Fibroblast of skin of scalp (primary cell): ENCODE measurements at places on chromosomes 5 and 9.
A peak's percentile ranks its signal among the peaks of the same experiment; 100 is the strongest.

- DNase-seq, result peak; percentile 89
Observed at GRCh38 chr9:91433180-91433579, 9.5 kb upstream of the NFIL3 start.

- no peak for DNase-seq
Observed at GRCh38 chr5:40991168-40991980, 79.8 kb downstream of the MROH2B start.

- DNase-seq, result no peak
Observed at GRCh38 chr9:127140181-127140580, 17.7 kb upstream of the ANGPTL2 start.

DNA sequence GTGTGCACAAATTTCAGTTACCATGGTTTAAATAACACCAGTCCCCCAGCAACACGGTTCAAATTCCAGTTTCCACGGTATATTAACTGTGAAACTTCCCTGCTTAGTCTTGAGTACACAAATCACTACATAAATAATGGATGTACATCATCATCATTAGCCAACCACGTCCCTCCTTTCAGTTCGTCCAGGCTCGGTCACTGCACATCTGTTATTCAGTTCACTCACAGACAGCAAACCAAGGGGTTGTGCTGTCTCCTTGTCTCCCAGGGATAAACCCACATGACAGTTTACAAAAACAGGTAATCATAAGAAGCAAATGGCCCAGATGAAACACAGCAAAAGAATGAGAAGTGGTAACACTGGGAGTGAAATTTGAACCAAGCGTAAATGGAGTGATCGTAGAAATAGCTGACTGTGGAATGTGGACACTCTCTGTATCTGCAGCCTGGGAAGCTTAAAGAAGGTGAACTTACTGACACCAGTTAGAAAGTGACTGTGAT, 61.0 kb upstream of the RAD23B start:
- DNase-seq, result peak; percentile 12

- DNase-seq, result peak; percentile 88
Observed at GRCh38 chr9:111959468-111960359, 63.1 kb downstream of the UGCG start.

- DNase-seq, result no peak
Observed at GRCh38 chr9:126677188-126678084, 63.7 kb downstream of the LMX1B start.

DNA sequence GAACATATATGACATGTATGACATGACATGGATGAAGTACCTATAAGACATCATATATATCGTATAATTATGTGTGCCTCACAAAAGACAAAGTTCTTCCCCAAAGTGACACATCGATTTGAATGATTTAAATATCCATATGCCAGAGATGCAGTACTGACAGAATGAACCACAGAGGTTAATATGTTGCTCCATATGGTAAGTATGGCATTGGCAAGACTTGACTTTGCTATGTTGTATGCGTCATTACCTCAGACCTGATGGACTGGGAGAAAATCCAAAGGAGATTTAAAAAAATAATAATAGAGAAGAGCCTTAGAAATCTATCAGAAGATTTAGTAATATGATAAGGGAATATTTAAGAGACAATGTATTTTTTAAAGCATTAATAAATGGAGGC, 263.2 kb downstream of the PJA2 start:
- DNase-seq, result peak; percentile 15

DNA sequence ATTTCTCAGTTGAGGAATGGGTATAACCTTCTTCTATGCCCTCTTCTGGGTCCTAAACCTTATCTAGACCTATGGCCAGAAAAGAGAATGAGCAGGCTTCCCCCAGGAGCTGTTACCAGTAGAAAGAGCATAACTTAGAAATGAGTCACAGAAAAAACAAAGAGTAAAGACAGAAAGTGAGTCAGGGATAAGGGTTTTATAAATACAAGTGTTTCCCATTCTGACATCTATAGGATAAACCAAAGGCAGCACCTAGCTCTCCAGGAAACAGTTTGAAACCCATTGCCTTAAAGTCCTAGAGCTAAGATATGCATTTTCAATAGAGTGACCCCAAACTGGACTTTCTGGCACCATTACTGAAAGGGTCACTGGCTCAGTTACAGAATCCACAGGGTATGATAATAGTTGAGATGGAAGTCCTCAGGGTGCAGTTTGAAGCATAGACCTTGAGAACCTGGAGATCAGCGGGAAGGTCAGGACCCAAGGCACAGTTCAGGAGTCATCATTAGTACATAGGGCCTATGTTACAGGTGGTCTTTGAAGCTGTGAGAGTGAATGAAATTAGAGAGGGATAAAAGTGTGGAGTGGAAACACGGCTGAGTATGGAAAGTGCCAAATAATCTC, 42.7 kb upstream of the LIFR start:
- DNase-seq, result peak; percentile 79

DNA sequence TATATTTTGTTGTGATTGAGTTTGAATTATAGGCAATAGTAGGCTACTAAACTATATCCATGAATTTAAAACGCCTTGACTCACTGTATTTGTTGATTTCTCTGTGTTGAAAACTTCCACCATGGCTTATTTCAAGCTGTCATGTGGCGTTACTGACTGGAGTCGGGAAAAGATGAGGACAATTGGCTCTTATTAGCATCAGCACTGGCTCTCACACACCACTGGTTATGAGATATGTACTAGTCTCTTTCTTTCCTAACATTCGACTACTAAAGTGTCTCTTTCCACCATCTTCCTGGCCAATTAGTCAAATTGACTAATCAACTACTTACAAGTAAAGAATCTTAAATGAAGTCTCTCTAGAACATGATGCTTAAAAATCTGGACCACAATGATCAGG, 9.1 kb upstream of the DAB2 start:
- no peak for DNase-seq

DNA sequence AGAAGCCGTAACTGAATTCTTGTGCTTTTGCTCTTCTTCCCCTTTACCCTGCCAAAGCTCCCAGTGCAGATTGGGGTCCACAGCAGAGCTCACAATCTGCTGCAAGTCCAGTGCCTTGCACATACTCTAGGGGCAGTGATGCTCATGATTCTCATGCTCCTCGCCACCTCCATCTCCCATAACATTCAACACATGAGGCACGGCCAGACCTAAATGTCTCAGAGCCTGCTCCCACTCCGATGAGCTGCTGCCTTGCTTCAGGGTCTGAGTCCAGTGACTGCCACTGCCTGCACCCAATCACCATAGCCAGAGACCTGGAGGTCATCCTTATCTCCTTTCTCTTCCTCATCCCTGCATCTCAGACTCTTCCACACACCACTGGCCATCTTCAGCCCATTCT, 10.5 kb downstream of the CSF1R start:
- no peak for DNase-seq

DNA sequence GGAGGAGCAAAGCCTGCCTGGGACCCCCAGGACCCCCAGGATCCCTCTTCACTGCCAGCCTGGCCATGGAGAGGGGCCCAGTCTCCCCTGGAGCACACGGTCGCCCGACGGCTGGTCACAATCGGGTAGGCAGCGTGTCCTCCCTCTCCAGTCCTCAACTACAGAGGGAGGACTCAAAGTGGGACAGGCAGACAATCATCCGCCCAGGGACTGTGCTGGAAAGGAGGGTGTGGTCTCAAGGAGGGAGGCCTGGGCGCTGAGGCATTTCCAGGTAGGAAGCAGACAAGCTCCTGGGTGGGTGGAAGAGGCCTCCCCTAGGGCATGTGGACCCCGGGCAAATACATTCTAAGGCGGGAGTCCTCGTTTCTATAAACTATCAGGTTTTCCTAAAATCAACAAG, 93.2 kb upstream of the ADAMTS2 start:
- no peak for DNase-seq

GRCh38 chr5:122507581-122507980, 195.5 kb downstream of the SNCAIP start:
- no peak for DNase-seq

DNA sequence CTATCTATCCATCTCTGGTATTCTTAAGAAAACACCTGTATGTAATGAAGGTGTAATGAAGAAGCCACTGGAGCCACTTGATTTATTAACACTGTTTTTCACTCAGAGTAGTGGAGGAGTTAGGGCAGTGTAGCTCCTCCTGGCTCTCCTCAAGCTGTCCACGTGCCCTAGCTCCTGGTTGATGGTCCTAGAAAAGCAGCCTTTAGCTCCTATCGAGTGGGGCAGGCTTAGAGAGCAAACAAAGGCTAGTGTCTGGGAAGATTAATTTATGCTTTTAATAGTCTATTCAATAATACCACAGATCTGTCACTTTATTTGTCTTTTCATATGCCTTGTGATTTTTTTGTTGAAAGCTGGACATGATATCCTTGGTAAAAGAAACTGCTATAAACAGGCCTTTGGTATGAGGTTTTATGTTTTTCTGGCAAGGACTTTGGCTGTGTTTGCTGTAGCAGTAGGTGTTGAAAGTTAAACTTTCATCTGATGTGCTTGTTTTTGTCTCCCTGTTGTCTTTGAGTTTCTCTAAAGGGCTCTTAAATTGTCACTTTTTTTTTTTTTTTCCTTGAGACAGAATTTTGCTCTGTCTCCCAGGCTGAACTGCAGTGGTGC, 141.1 kb downstream of the GCNT1 start:
- no peak for DNase-seq

DNA sequence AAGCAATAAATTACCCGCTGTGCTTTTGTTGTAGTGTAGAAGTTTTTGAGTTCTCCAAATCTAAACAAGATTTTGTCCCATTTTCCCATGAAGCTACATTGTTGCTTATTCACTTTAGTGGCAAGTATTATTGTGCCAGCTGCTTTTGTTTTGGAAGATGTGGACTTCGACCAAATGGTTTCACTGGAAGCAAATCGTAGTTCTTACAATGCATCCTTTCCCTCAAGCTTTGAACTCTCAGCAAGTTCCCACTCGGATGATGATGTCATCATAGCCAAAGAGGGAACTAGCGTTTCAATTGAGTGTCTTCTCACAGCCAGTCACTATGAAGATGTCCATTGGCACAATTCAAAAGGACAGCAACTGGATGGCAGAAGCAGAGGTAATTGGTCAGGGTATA, 10.9 kb downstream of the MFAP3 start:
- no peak for DNase-seq

GRCh38 chr5:172106511-172107356, 81.3 kb downstream of the STK10 start:
- peak; percentile 45 for DNase-seq

- DNase-seq, result no peak
Observed at GRCh38 chr9:114733816-114734215, 51.8 kb upstream of the TEX48 start.

DNA sequence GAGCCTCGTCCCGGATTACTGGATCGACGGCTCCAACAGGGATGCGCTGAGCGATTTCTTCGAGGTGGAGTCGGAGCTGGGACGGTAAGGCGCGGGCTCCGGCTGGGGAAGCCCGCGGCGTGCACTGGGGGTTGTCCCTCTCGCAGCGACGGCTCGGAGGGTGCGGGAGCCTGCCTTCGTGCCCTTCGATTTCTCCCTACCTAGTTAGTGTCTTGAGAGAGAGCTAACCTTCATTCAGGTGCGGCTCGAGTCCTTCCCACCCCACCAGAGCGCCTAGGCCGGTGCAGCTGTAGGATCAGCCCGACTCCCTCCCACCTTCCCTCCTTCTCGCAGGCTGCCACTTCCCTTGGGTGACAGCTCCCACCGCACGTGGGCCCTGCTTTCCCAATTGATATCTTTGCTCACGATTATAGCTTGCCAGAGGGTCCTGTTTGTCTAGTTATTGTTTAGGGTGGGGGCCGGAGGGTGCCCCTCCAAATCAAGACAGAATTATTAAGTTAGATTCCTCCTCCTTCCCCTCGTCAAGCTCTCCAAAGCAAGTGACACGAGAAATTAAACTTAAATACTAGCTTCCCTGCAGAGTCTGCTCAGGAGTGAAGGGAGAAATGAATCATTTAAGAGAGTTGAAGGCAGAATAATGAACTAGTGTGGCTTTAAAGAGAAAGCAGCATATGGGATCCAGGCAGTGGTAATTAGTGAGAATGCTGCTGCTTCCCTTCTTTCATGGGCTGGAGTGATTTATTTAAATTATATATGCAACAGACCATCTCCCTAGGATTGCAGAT, 569 bp downstream of the CAMK4 start:
- DNase-seq, result no peak

- no peak for DNase-seq
Observed at GRCh38 chr9:33022303-33022702, 2.8 kb upstream of the DNAJA1 start.

DNA sequence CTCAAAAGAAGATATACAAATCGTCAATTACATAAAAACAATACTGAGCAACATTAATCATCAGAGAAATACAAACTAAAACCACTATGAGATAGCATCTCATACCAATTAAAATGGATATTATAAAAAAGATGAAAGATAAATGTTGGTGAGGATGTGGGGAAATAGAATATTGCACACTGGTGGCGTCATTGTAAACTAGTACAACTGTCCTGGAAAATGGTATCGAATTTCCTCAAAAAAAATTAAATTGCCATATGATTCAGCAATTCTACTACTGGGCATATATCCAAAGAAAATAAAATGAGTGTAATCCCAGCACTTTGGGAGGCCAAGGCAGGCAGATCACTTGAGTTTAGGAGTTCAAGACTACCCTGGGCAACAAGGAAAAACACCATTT, 326.0 kb upstream of the FTMT start:
- peak; percentile 8 for DNase-seq

- DNase-seq, result no peak
Observed at GRCh38 chr5:118603278-118603677, 385.1 kb downstream of the DTWD2 start.

- DNase-seq, result no peak
Observed at GRCh38 chr9:91889161-91889911, 60.7 kb downstream of the ROR2 start.

DNA sequence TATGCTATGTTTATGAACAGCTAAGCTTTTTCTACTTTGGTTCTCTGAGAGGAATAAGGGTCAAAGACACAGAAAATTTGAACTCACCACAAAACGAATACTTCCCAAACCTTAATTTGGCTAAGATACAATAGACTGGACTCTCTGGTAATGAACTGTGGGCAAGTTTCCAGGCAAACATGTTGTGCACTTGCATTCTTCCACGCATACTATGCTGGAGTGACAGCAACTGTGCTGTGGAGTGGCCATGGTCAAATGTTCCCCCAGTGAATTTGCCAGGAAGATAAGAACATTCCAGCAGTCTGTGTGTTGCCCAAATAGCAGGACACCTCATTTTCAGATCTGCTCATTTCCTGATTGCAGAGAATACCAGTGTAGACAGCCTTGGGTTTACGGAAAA, 275.3 kb upstream of the IL12B start:
- DNase-seq, result peak; percentile 8

- DNase-seq, result no peak
Observed at GRCh38 chr9:33318225-33318624, 27.9 kb downstream of the NFX1 start.
